ENCODE measurements at places on chromosomes 5 and 9.

DNA sequence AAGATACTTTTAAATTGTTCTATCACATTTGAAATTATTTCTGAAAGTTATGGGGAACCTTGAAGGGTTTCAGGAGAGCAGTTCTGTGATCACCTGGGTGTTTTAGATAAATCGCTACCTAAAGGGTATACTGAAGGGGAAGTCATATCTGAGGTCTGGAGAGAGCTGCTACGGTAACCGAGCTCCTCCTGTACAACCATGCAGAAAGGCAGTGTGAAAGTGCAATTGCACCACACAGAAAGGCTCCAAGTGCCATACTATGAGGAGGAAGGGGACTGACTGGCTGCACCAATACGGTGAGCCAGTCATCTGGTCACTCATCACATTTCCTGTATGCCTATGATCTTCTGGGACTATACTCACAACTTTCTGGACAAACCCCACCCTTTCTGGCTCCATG is 241.4 kb upstream of the SLC24A2 start:
- no peak for DNase-seq

GRCh38 chr9:96502539-96503373 is 52.8 kb downstream of the HABP4 start:
- DNase-seq: no peak

GRCh38 chr9:87569008-87569509 is 71.4 kb downstream of the DAPK1 start:
- no peak for DNase-seq

- DNase-seq: no peak
These were observed 111.2 kb upstream of the IER5L start for GRCh38 chr9:129289131-129289731.

GRCh38 chr9:98187926-98188325 is 4.5 kb downstream of the CORO2A start:
- no peak for DNase-seq

GRCh38 chr5:156361436-156362109 is 34.6 kb downstream of the SGCD start:
- no peak for DNase-seq

GRCh38 chr9:9214066-9214465 is 1398.7 kb downstream of the PTPRD start:
- no peak for DNase-seq

GRCh38 chr5:123422433-123423277 is 548 bp downstream of the CEP120 start:
- no peak for DNase-seq

All from stimulated activated CD4-positive, alpha-beta T cell treated with anti-CD3 and anti-CD28 coated beads, Interleukin-2, amount 100 ng/mL, for 4 hours (primary cell).